Heart right ventricle (tissue), 16 donors: ENCODE measurements at places on chromosomes 6 and 20. TPM values are rescaled to one million over a fixed set of nuclear protein-coding genes. Genes with fewer than 3 reads are reported as not detected.

- no peak for DNase-seq
These were observed 79.4 kb downstream of the FOXC1 start for GRCh38 chr6:1689141-1689540.

GRCh38 chr6:53961679-53962370 lies 149.4 kb upstream of the MLIP start:
- DNase-seq: no peak

DNA sequence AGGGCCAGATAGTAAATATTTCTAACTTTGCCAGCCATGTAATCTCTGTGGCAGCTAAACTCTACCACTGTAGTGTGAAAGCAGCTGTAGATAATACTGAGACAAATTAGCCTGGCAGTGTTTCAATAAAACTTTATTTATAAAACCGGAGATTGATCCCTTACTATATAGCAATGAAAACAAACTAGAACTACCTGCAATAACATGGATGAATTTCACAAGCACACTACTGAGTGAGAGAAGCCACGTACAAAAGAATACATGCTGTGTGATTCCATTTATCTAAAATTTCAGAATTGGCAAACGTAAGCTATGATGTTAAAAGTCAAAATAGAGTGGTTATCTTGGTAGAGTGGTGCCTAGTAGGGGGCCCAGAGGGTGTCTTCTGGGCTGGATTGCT lies 198.7 kb upstream of the SGK1 start:
- no peak for DNase-seq

- DNase-seq: no peak
These were observed 198.6 kb downstream of the FOXA2 start for GRCh38 chr20:22385602-22386305.

GRCh38 chr6:3575701-3576100 lies 118.9 kb upstream of the SLC22A23 start:
- no peak for DNase-seq

GRCh38 chr20:15045246-15045645 lies 707.8 kb upstream of the FLRT3 start:
- DNase-seq: no peak

- DNase-seq: no peak
These were observed 166.3 kb upstream of the DTNBP1 start for GRCh38 chr6:15829156-15829555.

DNA sequence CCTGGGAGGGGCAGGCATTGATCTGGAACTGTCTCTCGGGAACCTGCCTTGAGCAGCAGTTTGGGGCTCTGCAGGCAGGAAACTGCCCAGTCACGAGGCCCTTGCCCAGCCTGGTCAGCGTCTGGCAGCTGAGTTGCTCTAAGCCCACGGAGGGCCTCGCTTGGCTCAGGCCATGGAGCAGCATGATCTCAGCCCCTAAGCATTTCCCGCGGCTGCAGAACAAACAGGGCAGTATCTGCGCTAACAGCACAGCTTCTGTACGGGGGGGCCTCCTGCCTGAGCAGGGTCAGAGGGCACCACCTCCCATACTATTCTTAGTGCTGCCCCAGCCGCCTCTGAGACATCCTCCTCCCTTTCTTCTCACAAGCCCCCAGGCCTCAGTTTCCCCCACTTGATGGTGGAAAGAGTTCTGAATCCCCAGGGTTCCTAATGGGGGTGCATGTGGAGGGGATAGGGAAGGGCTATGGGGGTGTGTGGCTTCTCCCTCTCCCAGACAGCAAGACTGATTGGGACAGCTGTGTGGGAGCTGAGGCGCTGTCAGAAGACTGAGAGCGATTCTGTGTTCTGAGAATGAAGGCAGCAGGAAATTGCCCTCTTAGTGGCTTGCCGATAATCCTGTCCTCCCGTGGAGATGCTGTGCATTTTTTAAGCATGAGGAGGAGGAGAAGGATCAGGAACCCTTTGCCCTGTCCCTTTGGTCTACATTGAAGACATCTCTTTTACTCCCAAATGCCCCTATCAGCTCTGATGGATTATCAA lies 46.4 kb downstream of the MOCS1 start:
- DNase-seq: peak; percentile 83

DNA sequence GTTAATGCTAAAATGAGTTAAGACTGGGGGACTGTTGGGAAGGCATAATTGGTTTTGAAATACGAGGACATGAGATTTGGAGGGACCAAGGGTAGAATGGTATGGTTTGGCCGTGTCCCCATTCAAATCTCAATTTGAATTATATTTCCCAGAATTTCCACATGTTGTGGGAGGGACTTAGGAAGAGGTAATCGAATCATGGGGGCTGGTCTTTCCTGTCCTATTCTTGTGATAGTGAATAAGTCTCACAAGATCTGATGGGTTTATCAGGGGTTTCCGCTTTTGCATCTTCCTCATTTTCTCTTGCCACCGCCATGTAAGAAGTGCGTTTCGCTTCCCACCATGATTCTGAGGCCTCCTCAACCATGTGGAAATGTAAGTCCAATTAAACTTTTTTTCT lies 12.7 kb downstream of the ZBTB9 start:
- no peak for DNase-seq

GRCh38 chr6:31687321-31687720 lies 6.5 kb upstream of the LY6G5C start:
- DNase-seq: no peak

DNA sequence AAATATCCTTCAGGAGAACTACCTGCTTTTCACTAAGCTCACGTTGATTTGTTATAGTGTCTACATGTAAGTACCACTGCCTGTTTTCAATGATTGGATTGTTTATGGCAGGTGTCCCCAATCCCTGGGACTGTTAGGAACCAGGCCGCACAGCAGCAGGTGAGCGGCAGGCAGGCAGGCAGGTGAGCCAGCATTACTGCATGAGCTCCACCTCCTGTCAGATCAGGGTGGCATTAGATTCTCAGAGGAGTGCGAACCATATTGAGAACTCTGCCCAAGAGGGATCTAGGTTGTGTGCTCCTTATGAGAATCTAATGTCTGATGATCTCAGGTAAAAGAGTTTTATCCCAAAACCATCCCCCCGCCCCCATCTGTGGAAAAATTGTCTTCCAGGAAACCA lies 303.3 kb downstream of the EYA4 start:
- no peak for DNase-seq

DNA sequence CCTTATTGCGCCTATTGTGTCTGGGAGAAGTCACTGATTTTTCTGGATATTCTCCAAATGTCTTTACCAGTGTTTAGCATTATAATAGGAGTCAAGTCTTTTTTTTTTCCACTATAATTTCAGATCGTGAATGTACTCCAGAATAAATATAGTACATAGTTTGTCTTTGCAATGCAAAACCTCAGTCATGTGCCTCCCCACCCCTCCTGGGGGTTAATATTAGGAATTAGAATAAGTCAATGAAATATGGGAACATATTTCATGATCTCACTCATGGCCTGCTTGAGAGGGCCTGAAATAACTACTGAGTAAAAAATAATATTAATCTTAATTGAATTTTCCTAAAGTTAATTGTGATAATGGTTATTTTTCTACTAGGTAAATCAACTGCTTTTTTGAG lies 79.0 kb upstream of the TMEM170B start:
- DNase-seq: no peak

DNA sequence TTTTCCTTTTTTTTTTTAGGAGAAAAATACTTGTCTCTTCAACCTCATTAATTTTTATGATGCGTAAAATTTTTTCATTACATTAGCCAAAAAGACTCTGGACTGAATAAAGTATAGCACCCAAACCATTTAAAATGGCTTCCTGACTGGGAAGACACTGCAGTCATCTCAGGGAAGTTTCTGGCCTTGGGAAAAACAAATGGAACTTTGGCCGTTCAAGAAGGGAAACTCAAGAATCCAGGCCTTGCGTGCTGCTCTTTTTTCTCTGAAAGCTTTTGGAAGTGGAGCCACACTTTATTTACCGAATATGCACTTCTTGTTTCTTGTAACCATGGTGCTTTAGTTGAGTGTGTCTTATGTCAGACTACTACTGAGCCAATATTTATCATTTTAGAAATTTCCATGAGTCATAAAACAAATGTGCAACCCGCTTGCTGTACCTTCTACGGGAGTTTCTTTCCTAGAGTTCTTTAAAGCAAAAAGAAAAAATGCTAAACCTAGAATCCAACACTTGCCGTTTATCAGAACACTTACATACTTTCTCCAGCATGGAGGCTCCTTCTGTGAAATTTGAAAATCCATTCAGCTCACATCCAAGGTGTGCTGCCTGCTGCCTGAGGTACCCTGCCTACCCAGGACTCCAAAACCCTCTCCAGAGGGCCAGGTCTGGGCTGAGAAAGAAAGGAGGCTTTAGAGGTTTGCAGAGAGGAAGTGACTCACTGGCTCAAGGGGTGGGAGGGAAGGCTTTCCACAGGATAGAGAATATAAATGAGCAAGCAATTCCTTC lies 11.5 kb upstream of the DSTN start:
- DNase-seq: peak; percentile 73

- DNase-seq: no peak
These were observed 24.1 kb upstream of the HINT3 start for GRCh38 chr6:125932451-125932795.

- DNase-seq: no peak
These were observed 401.6 kb downstream of the CDC5L start for GRCh38 chr6:44789061-44789460.

GRCh38 chr6:39085129-39085797 lies 29.7 kb downstream of the SAYSD1 start:
- no peak for DNase-seq

- no peak for DNase-seq
These were observed 63.9 kb upstream of the RCAN2 start for GRCh38 chr6:46555129-46555528.

GRCh38 chr6:125222531-125223455 lies 69.2 kb downstream of the TPD52L1 start:
- no peak for DNase-seq

DNA sequence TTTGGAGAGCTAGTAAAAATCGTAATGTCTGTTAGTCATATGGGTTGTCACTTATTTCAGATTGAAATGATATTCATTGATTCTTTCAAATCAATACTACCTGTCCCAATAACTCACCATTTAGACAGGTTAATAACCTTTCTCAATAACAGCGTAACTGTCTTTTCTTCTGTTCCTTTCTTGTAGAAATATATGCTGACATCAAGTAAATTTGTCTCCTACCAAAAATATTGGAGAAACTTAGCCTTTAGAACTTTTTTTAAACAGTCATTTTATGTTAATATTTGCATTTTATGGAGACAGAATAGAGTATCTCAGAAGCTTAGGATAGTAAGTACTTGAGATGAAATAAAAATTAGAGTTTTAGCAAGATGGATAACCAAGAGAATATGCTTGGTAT lies 278.2 kb downstream of the UST start:
- DNase-seq: no peak

- no peak for DNase-seq
These were observed 101.8 kb downstream of the KLHL32 start for GRCh38 chr6:97026298-97026697.

DNA sequence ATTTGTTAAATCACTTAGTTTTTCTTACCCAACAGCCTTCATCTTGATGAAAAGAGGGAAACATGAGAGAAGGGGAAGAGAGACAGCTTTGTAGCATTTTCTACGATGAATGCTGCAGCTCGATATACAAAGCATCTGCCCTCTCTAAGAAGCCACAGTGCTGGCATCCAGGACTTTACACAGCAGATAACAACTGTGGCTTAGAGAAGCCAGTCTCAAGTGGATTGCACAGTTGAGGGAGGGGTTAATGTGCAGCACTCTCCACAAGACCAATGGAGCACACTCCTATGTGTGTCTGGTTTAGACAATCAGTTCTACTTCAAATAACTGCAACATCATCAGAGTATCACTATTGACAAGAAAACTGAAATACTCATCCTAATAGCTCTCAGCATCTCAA lies 5.8 kb downstream of the C6orf120 start:
- no peak for DNase-seq

- DNase-seq: no peak
These were observed 15.6 kb downstream of the ARHGAP40 start for GRCh38 chr20:38617011-38617829.

- no peak for DNase-seq
These were observed 394.3 kb upstream of the SOX4 start for GRCh38 chr6:21199262-21199661.

The CCN6 gene
- total RNA-seq: not detected

The SUMO4 gene
- total RNA-seq: 0.53 TPM

The MCM3 gene
- 27.3 TPM for total RNA-seq

The C20orf202 gene
- total RNA-seq: 0.42 TPM

The LEMD2 gene
- total RNA-seq: 18.5 TPM

The ZBTB24 gene
- total RNA-seq: 4.0 TPM

The GJA1 gene
- 305 TPM for total RNA-seq

The BACH2 gene
- total RNA-seq: 2.9 TPM

The MYLK4 gene
- total RNA-seq: 1.1 TPM

The GJA10 gene
- total RNA-seq: not detected

The PIGT gene
- total RNA-seq: 158 TPM

The ADGB gene
- not detected for total RNA-seq

The TPBG gene
- 1.8 TPM for total RNA-seq
